Epithelial cell of esophagus (primary cell): ENCODE measurements at places on chromosomes 16 and 17.
A peak's percentile ranks its signal among the peaks of the same experiment; 100 is the strongest.

DNA sequence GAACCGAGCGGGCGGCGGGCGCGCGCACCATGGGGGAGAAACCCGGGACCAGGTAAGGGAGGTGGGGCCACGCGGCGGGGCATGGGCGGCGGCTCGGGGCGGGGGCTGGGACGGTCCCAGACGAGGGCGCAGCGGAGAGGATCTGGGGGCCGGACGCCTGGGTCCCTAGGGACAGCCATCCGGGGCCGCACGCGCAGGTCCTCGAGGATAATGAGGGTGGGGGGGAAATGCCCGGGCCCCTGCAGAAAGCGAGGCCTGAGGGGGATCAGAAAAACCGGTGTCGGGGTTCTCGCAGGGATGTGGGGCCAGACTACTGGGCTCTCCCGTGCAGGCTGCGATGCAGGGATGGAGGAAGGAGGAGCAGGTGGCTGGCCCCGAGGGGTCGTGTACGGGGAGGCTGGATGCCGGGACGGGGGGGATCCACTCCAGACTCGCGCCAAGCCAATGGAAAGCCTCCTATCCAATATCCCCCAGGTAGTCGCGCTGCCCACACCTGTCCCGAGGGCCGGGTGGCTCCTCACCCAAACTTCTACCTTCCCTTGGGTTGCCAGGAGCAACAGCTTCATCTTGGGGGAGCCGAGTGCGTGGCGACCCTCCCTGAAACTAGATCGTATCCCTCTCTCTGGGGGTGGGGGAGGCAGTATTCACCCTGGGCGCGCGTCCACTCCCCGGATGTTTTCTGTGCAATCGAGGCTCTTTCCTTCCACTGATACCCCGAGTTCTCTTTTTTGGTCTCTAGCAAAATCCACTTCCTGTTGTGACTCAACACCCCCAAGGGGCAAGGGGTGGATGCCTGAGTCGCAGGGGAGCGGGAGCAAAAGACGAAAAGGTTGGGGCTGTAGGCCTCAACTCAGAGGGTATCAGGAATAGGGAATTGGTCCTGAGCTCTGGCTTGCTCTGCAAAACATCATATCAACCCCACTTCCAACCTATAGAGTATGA, 532 bp downstream of the ARRB2 start:
- DNase-seq = no peak

DNA sequence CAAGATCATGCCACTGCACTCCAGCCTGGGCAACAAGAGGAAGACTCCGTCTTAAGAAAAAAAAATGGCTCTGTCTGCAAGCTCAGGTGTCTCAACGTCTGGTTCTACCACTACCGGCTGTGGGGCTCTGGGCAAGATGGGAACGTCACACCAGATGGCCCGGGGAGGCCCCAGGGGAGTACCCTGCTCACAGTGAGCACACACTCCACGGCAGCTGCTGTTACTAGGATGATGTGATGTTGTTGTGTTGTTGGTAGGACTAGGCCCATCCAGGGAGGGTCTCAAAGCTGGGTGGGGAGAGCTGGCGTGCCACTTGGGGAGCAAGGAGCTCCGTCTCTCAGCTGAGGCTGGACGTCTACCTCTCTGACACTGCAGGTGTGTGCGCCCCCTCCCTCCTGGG, 9.4 kb upstream of the NPTX1 start:
- DNase-seq = no peak

DNA sequence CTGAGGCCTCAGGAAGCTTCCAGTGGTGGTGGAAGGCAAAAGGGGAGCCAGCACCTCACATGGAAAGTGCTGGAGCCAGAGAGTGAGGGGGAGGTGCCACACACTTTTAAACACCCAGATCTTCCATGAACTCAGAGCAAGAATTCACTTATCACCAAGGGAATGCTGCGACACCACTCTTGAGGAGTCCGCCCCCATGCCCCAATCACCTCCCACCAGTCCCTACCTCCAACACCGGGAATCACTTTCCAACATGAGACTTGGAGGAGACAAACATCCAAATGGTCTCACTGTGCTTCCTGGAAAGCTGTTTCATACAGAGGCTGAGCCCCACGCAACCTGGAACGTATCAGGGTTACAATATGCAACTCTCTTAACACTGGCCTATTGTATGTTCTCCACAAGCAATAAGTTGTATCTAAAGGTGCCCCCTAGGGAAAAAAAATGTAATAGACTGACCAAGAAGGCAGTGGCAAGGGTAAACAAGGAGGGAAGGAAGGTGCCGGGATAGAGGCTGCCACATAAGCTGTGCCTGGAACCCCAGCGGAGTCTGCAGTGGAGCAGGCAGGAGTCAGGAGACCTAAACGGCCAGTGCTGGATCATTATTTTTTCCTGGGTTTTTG, 106.7 kb upstream of the FOXF1 start:
- no peak for DNase-seq

- DNase-seq = no peak
Observed at GRCh38 chr16:2751577-2752034, 832 bp upstream of the SRRM2 start.

DNA sequence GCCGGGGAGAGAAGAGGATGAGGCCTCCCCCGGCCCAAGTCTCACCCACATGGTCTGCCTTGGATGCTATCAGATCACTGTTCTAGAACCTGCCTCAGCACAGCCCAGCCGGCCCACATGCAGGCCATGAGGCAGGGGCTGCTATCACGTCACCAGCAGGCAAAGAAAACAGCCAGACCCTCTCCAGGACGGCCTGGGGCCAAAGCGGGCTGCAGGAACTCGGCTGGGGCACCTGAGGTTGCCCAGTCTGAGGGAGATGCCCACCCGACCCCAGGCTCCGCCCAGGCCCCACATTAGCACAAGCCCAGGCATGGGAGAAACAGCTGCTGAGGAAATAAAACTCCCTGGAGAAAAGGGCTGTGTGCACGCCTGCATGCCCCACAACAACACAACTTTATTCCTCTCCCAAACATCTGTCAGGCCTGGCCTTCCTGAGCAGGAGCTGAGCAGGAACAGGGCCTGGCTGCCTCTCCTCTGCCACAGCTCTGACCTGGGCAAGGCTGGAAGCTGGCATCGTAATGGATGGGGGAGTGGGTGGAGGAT, 6.7 kb upstream of the SMIM5 start:
- no peak for DNase-seq

DNA sequence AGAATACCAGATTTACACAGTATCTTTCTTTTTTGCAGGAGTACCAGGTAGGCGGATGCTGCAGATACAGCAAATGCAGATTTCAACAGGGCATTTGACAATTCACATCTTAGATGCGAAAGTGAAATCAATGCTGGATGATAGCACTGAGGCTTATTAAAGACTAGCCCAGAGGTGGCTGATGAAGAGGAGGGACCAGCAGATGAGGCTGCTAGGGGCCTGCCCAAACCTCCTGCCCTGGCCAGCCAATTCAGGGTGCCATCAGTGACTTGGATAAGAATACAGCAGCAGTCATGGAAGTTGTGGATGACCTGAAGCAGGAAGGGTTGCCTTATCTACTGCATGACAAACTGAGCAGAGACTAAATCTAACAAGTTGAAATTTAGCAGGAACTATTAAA, 1.5 kb upstream of the DYNC1LI2 start:
- DNase-seq = no peak

GRCh38 chr16:30352488-30353401, 2.4 kb downstream of the CD2BP2 start:
- no peak for DNase-seq

DNA sequence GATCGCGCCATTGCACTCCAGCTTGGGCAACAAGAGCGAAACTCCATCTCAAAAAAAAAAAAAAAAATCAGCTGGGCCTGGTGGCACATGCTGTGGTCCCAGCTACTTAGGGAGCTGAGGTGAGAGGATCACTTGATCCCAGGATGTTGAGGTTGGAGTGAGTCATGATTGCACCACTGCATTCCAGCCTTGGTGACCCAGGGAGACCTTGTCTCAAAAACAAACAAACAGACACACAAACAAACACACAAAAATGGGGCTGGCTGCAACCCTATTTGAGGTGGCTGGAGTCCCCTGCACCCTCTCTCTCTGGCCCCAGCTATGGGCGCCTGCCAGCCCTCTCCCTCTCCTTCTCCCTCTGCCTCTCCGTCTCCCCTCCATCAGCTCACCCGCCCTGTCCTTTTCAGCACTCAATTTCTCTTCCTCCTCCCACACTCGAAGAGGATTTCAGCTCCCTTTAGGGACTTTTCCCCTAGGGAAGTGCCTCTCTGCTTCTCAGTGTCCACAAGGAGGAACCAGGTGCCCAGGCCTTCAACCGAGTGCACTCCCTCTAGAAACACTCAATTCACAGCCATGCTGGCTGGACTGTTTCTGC, 17.5 kb upstream of the TFAP4 start:
- peak; percentile 87 for DNase-seq

DNA sequence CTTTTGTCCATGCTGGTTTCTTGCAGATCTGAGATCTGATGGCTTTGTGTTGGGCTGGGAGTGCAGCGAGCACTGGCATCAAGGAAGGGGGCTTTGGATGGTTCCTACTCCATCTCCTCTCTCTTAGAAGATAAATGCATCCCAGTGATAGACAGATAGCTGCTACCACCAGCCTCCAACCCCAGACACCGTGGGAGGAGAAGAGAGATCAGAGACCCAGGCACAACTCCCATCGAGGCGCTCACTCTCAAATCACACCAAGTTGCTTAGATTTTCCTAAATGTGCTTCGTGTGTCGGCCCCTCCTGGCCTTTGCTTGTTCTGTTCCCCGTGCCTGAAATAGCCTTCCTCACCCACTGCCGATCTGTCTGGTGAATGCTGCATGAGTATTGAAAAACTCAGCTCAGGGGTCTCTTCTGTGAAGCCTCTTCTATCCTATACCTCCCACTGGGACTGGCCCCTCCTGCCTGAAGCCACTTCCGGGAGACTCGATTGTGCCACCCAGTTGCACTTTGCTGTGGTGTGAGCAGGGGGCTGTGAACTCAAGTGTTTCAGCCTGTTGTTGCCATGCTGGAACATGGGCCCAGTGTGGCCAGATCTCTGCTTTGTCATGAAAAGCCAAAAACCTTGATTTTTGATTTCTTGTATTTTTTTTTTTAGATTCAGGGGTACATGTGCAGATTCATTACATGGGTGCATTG, 242.7 kb downstream of the GSG1L start:
- no peak for DNase-seq

DNA sequence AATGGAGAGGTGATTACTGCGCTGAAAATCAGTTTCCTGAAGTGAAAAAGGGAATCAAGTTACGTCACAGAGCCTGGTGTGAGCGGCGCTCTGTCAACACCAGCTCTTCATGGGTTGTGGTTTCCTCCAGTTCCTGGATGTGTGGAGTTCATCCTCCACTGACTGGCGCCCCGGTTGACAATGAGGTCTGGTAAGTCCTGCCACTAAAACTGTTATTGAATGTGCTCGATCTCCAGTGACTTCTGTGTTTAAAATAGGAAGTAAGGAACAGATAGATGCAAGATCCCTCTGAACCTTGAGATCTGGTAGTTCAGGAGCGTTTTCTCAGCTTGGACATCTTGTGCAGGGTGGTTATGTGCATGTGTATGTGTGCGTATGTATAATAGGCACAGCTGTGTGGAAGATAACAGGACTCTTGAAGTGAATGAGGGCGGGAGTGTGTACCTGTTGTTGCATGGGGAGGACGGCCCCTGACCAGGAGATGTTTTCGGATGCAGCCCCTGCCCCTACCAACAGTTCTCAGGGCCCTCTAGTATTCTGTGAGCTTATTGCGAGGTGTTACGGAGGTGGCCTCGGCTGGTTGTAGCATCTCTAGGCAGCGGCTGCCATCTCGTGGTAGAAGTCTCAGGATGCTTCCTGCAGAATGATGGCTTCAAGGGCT, 22.0 kb upstream of the GOT2 start:
- DNase-seq = peak; percentile 85

DNA sequence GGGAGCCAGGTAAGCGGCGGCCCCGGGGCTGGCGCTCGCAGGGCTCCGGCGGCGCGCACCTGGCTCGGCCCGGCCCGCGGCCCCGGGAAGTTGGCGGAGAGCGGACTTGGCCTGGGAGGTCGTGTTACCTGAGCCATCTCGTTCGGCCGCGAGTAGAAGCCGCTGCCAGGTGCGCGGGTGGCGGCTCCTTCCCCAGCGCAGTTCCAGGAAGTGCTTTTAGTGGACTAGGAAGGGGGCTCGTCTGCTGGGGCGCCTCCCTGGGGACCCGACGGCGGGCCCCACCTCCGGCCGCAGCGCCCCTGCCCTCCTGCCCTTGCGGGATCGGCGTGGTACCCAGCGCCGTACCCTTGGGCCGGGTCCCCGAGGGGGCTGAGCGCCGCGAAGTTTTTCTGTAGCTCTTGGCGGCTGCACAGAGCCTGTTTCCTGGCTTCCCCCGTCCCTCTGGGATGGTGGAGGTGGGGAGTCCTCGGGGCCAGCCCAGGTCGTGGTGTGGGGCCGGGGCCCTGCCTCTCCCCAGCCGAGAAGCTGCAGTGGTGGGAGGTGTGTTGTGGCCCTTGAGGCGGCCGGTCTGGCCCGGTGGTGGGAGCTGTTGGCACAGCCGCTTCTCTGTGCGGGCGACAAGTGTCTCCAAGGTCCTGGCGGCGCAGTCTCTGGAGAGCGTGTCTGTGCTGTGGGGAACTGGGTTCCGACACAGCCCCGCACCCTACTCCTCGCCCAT, 96.9 kb downstream of the RAB11FIP4 start:
- DNase-seq = no peak

DNA sequence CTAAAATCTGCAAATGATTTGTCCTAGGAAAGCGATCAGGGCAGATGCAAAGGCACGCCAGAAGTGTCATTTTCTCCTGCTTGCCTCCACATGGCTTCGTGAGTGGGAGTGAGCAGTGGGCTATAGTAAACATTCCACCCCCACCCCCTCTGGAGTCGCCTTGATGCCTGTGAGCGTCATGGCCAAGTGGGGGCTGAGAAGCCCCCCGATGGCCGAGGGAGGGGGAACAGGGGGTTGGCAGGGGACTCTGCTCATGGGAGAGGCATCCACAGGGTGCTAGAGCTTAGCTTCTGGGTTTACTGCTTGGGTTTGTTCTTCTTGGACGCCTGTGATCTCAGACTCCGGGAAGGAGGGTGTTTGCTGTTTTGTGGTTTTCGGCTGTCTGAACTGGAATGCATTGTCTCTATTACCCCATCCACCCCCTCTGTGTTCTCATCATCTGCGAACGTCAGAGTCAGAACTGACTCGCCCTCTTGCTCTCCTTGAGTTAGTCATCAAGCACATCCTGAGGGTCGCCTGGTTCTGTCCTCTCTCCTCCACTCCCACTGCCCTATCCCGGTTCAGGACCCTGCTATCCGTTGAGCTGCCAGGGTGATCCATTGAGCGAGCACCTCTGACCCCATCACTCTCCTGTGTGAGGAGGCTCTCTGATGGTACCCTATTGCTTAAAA, 15.4 kb downstream of the TNS4 start:
- peak; percentile 96 for DNase-seq

DNA sequence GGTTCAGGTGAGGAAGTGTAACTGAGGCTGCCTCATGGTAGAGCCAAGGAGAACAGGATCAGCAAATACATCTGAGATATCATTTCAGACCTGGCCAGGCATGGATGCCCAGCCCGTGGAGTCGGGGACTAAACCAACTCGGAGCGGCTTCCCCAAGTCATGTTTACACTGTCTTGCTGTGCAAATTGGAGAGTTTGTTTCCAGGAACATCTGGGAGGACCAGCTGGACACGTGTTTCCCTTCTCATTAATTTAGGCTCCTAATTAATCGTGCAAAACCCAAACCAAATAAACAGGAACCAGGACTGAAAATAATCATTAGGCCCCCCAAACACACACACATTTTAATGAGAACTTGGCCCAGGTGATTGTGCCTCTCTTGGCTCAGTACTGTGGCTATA, 70.9 kb upstream of the SALL1 start:
- no peak for DNase-seq
